ENCODE measurements at places on chromosomes 11 and 22. TPM values are rescaled to one million over a fixed set of nuclear protein-coding genes. Genes with fewer than 3 reads are reported as not detected.

MFNG gene
- 203 TPM for total RNA-seq

TPBGL gene
- total RNA-seq, result 0.38 TPM

DNA sequence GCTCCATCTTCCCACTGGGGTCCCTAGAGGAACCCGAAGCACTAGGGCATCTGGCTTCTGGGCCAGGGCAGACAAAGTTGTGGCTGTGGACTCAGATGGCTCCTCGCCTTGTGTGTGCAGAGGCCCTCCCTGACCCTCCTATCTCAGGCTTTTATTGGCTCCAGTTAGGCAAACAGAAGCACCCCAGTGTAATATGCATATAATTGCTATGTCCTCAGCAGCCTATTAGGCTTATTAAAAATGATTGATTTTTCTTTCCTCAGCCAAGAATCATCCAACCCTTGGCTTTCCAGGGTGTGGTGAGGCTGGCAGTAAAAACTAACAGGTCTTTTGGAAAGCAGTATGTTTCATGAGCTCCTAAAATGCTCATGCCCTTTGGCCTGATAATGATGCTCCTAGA lies 22.3 kb downstream of the UPB1 start:
- H3K36me3 ChIP-seq, result no peaks in the 10 kb centered on the region
- H3K4me1 ChIP-seq, result peaks cover 6% of the 10 kb centered on the region
- no peak for DNase-seq
- no peak overlapping the region for H3K4me3 ChIP-seq
- H3K27ac ChIP-seq, result no peak overlapping the region

DNA sequence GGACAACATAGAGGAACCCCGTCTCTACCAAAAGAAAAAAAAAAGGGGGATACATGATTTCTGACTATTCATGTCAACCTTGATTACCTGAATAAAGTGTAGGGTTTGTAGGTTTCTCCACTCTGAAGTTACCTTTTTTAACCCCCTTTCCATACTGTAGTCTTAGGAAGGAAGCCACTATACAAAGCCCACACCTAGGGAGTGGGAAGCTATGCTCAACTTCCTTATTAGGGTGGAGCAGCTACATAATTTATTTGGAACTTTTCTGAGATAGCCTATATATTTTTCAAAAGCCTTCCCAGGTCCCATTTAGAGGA lies 582 bp upstream of the ATP6V1E1 start:
- H3K36me3 ChIP-seq, result peaks cover 18% of the 10 kb centered on the region
- H3K4me1 ChIP-seq, result peaks cover 35% of the 10 kb centered on the region
- H3K4me3 ChIP-seq, result peak overlapping the region; percentile 95
- H3K27ac ChIP-seq, result peak overlapping the region; percentile 88

DNA sequence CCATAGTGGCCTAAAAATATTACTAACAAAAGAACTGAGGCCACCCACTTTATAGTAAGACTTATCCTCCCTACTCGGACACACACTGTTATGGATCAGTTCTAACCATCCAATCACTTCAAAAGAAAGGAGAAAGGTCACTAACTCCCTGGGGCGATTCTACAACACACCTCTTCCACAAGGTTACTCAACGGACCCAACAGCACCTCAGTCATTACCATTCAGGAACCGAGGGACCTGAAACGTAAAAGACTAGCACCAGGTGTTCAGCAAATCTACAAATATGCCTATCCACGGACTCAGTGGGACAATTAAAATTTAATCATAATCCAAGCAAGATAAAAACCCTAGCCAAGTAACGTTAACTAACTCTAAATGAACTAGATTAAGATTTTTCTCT lies 1.6 kb downstream of the HNRNPUL2 start:
- H3K4me3 ChIP-seq, result peak overlapping the region; percentile 87
- H3K27ac ChIP-seq, result peak overlapping the region; percentile 97
- no peak for DNase-seq
- no peaks in the 10 kb centered on the region for H3K27me3 ChIP-seq

DNA sequence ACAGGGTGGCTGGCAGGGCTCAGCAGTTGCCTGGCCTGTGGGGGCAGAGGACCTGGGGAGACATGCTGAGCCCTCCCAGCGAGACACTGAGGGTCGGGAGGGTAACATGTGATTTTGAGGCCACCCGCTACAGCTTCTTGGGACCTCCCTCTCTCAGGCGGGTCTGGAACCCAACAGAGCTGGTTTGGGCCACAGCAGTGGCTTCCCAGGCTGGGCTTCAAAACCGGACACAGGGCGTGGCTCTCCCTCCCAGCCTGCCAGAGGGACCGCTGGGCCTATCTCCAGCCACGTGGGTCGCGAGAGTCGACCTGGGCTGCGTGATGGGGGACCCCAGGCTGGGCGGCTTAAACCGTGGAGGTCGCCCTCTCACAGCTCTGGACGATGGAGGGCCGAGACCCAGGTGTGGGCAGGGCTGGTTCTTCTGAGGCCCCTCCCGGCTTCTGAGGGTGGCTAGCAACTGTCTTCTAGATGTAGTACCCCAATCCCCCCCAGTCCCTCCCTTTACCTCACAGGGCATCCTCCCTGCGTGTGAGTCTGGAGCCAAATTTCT lies 91.7 kb downstream of the KCNQ1 start:
- H3K36me3 ChIP-seq, result no peaks in the 10 kb centered on the region
- no peaks in the 10 kb centered on the region for H3K27me3 ChIP-seq
- no peak for DNase-seq
- H3K27ac ChIP-seq, result no peak overlapping the region

DNA sequence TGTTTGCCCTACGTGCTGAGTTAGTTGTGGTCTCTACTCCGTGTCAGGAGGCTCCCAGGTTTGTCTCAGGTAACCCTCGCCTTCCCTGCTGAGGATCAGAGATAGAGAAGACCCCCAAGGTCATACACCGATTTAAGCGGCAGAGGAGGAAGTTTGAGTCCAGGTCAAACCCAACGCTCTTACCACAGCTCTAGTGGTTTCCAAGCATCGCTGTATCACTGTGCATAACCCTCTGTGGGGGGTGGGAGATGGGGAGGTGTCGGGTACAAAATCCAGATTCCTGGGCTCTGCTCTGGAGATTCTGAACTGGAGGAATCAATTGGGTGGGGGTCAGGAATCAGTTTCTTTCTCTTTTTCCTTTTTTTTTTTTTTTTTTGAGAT lies 627 bp downstream of the DNAJC4 start:
- H3K4me1 ChIP-seq, result peaks cover 56% of the 10 kb centered on the region
- H3K36me3 ChIP-seq, result peaks cover 14% of the 10 kb centered on the region
- H3K27ac ChIP-seq, result peak overlapping the region; percentile 62

DNA sequence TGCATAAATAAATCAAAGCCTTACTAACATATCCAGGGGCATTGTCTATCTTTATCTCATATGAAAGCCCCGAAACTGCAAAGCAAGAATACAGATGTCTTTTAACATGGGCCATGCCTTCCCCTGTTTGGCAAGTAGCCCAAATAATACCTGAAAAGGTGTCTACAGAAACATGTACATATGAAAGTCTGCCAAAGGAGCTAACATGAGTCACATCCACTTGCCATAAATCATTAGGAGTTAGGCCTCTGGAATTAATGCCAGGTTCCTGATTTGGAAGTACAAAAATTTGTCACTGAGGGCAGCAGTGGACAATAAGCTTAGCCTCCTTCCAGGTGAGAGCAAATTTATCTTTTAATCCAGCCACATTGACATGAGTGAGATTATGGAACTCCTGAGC lies 85.5 kb upstream of the PGR start:
- H3K27me3 ChIP-seq, result no peaks in the 10 kb centered on the region
- H3K4me3 ChIP-seq, result no peak overlapping the region
- DNase-seq, result no peak
- no peak overlapping the region for H3K27ac ChIP-seq

DNA sequence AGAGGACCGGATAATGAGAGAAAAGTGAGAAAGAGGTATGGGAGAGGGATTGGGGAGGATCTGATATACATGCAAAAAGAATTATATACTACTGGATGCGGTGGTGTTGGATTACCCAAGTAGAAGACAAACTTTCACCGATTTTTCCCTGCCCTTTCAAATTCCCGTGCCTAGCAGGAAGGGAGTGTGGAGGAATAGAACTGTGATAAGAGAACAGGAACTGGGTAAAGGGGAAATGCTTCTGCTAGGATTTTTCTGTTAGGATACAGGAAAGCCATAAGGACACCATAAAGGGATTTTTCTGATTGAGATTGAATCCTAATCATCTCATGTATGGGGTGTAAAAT lies 480 bp upstream of the MTMR2 start:
- peak overlapping the region; percentile 77 for H3K27ac ChIP-seq
- no peak for DNase-seq
- H3K4me3 ChIP-seq, result peak overlapping the region; percentile 97
- peaks cover 7% of the 10 kb centered on the region for H3K36me3 ChIP-seq

- no peak overlapping the region for H3K4me3 ChIP-seq
- DNase-seq, result no peak
- no peaks in the 10 kb centered on the region for H3K27me3 ChIP-seq
- no peak overlapping the region for H3K27ac ChIP-seq
Observed at GRCh38 chr11:80613655-80614054, 1172.8 kb upstream of the TENM4 start.
